ENCODE measurements at places on chromosomes 3 and 15.

DNA sequence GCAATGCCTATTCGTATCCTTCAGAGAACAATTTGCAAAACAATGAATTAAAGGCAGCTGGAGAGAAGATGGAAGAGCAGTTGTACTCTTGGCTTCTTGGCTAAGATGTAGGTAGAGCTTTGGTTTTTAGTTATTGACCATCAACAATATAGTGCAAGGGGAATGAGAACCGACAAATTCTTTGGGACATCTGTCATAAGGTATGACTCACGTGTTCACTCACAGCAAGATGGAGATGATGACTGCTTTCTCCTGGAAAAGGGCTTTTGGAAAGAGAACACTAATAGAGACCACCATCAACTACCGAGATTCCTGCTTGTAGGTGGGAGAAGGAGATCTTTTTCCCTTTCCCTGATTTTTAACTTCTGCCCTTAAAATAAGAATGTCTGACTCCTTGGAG lies 234.9 kb downstream of the NTRK3 start:
- DNase-seq = no peak

DNA sequence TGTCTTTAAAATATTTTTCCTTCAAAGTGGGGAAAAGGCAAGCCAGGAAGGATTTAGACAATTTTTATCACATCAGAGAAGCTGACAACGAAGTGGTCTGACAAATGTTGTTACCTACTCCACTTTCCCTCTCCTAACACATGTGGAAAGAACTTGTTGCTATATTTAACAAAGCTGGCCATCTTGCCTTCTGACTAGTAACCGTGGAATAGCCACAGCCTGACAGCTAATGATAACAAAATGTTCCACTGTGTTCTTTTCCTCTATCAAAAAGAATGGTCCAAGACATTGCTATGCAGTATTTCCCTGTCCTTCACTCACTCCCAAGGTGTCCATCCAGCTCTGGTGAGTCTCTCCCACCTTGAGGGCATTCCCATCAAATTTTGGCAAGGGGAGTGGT lies 481.4 kb upstream of the THBS1 start:
- no peak for DNase-seq

GRCh38 chr15:74228723-74229081 lies 7.4 kb upstream of the CCDC33 start:
- DNase-seq = no peak

DNA sequence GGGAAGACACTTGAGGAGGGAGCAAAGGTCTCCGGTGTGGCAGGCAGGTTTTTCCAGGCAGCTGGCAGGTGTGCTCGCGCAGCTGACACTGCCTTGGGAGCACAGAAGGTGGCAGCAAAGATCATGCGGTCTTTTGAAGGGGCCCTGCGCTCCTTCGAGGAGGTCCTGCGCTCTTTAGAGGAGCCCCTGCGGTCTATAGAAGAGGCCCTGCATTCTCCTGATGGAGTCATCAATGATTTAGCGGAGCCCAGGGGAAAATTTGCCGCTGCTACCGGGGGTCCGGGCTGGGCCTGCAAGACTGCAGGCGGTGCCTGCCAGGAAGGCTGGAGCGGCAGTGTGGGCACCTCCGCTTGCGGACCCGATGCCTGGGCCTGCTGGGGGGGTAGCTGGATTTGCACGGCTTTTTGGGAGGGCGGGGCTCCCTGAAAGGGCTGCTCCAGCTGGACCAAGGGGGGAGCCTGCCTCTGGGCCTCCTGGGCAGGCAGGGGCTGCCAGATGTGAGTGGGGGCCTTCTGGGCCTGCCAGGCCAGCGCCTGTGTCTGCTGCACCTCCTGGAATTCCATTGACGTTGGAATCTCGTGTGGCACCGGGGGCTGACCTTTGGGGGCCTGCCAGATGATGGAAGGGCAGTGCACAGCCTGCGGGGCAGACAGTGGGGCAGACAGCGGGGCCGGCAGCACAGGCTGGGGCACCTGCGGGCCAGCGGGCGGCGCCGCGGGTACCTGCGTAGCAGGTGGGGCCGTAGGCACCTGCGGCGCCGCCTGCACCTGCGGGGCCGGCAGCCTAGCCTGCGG lies 2.1 kb downstream of the MAGEL2 start:
- no peak for DNase-seq

DNA sequence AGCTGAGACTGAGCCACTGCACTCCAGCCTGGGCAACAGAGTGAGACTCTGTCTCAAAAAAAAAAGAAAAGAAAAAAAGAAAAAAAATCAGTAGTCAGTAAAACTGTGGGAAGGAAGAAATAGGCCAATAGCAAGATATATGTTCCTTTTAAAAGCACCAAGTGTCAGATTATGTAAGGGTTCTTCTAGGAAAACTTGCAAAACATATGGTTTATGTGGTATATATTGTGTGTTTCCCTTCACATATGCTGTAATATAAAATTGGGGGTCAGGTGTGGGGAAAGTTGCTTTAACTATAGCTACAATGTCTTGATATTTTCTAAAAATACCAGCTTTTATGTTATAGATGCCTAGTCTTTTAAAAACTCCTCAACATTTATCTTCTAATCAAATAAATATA lies 64.6 kb downstream of the ESYT3 start:
- no peak for DNase-seq

- no peak for DNase-seq
These were observed 260.7 kb downstream of the PLOD2 start for GRCh38 chr3:145900056-145900829.

- no peak for DNase-seq
These were observed 26.2 kb downstream of the UBE2Q2 start for GRCh38 chr15:75869446-75869845.

- DNase-seq = no peak
These were observed 24.5 kb downstream of the DRD3 start for GRCh38 chr3:114154321-114154821.

DNA sequence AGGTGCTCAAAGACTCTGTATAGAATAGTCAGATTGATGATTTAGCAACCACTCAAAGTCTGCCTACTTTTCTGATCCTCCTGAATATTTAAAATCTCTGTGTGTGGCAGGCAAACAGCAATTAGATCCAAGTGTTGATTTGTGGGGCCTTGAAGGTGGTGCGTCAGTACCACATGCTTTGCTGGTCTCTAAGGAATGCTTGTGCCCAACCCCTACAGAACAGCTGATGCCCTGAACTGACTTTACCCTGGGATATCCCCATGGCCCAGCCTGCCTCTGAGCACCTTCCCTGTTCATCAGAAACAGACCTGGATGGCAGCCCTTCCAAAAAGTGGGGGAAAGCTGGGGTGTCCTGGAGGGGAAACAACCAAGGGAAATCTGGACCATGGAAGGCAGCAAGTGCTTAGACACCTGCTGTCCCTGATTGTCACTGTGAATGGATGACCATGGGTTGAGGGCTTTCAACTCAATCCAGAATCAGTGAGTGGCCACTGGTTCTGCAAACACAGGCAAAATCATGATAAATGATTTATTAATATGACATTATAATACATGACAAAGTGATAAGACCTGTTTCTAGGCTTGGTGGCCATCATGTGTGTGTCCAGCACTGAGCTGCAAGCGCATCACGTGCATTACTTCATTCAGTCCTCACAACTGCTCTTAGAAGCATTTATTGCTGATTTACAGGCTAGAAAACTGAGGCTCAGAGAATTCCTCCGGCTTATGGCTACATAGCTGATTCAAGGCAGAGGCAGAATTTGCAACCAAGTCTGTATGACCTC lies 76.1 kb upstream of the TPM1 start:
- no peak for DNase-seq

DNA sequence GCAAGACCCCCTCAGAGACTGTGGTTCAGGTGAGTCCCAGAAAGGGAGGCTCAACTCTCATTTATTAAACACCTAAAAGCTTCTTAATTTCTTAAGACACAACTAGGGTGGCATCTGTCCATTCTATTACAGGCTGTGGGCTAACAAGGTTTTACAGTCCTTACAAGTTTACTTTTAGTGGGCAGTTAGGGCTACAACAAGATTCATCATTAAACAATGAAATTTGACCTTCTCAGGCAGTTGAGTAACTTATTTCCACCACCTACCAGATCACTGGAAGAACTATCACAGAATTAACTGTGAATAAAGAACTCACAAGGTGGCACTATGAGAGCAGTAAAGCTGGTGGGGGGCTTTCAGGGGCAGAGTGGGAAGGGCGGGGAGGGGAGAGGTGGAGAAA lies 132.6 kb downstream of the PLD1 start:
- no peak for DNase-seq

DNA sequence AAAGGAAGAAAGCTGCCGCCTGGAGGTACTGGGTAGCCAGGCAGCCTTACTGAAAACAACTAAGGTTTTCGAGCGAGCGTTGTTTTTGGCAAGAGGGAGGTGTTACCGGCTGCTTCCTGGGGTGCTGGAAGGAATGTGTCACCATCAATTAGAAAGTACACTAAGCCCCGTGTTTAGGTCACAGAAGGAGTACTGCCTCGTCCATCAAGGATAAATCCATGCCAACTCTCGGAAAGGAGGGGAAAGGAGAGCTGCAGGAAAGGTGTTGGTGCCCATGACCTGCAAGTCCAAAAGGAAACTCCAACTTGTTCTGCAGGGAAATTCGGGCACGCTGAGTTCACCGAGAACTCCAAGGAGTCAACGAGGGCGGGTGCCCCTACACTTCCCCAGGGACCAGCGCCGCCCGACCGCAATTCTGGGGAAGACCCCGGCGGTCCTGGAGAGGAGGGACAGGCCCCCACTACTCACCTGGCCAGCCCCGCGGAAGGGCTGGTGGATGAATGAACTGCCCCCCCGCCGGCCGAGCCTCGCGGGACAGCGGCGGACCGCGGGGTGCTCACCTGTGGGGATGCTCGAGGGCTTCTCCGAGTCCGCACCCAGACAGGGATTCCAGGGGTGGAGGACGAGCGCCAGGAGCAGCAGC lies 542 bp downstream of the PLOD2 start:
- peak; percentile 41 for DNase-seq

GRCh38 chr3:87145553-87145952 lies 81.6 kb upstream of the CHMP2B start:
- DNase-seq = no peak

DNA sequence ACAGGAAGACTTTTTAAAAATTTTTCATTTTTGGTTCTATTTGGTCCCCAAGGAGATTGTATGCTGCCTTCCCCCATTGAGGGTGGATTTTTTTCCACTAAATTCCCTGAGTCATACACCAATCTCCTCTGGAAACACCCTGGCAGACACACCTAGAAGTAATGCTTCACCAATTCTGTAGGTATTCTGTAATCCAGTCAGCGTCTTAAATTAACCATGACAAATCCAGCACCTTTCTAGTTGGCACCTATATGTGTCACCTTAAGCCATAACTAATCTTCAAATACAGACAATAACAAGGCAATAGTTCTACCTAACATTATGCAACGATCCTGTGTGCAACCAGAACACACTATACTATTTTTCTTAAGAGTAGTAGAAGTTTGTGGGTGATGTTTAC lies 459.1 kb upstream of the NDN start:
- DNase-seq = no peak

DNA sequence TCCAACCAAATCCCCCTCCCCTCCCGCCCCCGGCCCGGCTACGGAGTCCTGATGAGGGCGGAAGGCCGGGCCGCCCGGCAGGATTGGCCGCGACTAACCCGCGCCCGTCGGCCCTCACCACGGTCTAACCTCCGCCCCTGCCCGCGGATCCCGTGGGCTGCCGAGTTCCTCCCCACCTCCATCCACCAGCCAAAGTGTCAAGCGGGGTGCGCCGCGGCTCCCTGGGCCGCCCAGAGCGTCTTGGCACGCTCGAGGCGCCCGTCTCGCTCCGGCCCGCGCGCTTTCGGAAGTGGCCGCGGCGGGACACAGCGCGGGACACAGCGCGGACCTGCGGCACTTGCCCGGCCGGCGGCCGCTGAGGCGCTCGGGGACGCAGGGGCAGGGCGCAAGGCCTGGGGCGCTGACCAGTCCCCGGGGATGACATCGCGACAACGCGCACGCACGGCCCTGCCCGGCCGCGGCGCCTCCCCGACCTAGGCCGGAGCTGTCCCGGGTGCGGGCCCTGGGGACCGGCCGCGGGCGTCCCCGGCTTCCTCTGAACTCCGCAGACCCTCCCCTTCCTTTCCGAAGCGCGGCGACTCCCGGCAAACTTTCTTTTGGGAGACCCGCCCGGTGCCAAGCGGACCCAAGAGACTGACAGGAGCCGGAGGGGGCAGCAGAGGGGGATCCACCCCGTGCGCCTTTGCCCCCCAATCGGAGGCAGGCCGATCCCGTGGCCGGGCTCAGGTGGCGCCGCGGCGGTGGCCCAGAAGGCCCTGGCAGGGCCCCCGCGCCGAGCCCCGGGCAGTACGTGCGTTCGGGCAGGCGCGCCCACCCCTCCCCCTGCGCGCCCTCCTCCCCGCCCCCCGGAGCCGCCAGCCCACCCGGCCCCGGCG lies 112.8 kb upstream of the ICE2 start:
- DNase-seq = peak; percentile 72

DNA sequence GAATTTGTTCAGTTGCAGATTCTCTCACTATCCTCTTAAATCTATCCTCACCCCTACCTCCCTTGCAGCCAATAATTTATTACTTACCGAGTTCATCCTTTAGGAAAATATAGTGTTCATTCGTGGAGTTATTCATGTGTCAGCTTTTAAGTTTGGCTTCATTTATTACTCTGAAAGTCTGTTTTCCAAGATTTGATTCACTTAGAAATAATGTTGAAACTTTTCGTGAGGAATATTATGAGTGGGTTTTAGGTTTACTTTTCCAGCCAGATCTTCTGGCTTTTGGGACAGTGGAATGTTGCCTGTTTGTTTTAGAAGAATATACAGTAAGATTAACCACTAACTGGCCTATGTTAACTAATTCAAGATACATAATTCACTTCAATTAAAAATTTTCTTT lies 161.0 kb upstream of the CGNL1 start:
- no peak for DNase-seq

DNA sequence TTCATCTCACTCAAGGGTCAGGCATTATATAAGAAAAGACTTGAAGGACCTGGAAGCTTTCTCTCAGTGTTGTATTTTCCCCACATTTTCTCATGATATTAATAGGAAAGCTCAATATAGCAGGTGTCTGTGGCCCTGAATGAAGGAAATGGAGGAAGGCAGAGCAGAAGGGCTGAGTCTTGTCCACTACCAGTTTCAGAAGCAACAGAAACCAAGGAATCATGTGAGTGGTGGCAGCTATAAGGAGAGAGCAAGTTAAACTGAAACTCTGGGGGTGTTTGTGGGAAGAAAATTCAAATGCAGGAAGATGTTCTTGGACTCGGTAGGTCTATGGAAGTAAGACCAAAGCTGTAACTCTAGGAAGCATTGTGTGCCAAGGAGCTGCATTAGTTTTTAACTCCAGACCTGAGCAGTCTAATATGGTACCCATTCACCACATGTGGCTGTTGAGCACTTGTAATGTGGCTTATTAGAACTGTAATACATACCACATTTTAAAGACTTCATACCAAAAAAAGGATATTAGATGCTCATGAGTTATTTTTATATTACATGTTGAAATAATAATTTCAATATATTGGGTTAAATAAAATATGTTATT lies 278.8 kb upstream of the GADL1 start:
- no peak for DNase-seq

DNA sequence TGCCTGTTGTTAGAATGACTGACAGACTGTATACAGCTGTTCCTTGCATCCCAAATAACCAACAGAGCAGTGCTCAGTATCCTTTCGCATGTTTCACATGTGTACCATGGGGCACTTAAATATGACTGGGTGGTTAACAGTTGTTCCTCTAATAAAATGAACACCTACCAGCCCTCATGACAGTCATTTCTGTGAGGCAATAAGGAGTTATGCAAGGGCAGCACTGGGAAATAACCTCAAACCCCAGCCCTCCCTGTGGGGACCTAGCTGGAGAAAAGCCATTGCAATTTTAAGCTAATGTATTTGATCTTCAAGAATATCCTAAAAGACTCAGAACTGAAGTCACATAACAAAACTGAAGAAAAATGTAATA lies 7.3 kb downstream of the RFT1 start:
- DNase-seq = no peak
